Activated CD4-positive, alpha-beta memory T cell treated with anti-CD3 and anti-CD28 coated beads for 36 hours (primary cell): ENCODE measurements at places on chromosomes 6 and 20. TPM values are rescaled to one million over a fixed set of nuclear protein-coding genes. Genes with fewer than 3 reads are reported as not detected.

GRCh38 chr6:38719358-38719757 is 4.2 kb downstream of the DNAH8 start:
- no peak for DNase-seq

- peak; percentile 77 for DNase-seq
These were observed at the start of gene KCNG1 for GRCh38 chr20:51022803-51023616. KCNG1 (minus strand) TSS chr20:51023107; CDS start chr20:51010338, 12,769 bp downstream.

GRCh38 chr6:147058786-147059385 is 145.3 kb upstream of the STXBP5 start:
- no peak for DNase-seq

DNA sequence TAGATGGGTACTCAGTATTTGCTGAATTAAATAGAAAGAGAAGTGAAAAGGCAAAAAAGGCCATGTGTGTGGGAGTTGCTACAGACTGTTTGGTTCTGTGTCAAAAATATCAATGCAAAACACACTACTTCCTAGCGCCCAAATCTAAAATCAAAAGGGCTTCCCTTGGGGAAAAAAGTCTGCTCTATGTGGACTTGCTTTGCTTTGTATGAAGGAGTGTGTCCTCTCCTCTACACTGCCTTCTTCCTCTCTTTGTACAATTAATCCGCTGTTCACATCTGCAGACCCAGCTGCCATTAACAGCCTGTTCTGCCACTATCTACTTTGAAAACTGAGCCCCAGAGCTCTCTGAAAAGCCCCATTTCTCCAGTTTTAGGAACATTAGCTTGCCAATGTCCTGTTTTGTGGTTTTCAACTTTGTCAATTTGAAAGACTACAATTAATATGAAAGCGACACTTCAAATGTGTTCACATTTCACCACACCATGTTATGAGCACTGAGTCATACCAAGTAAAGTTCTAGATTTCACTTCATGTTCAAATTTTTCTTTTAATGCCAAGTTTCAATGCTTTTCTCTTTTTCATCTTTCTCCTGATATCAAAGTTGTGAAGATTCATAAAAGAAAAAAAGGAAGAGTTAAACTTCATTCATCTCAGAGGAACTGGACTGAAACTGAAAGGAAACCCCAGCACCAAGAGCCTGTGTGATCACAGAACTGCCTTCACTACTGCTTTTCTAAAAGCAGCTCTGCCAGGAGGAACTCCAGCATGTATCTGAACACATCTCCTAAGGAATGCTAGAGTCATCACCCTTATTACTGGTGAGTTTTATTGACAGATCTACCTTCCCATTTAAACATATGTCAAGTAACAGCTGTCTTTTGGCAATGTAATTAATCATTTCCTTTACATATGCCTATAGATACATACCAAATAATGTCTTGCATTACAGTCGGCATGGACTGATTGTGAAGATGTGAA is 102.6 kb downstream of the KIF13A start:
- no peak for DNase-seq

DNA sequence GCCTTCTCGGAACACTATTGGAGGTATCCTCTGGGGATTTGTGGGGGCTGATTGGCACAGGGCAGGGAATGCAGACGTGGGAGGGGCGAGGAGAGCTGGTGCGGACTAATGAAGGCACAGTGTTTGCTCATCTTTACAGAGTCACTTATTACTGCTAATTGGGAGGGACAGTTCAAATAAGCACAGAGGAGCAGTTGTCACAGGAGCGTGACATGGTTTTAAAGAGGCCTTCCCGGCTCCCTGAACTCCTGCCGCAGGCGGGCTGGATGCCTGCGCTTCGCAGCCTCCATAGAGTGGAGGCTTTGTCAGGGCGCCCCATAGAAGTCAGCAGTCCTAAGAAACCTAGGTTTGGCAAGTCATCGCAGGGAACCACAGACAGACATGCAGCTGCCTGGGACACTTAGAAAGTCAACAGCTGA is 149.6 kb downstream of the LINC00237 start:
- DNase-seq = no peak

DNA sequence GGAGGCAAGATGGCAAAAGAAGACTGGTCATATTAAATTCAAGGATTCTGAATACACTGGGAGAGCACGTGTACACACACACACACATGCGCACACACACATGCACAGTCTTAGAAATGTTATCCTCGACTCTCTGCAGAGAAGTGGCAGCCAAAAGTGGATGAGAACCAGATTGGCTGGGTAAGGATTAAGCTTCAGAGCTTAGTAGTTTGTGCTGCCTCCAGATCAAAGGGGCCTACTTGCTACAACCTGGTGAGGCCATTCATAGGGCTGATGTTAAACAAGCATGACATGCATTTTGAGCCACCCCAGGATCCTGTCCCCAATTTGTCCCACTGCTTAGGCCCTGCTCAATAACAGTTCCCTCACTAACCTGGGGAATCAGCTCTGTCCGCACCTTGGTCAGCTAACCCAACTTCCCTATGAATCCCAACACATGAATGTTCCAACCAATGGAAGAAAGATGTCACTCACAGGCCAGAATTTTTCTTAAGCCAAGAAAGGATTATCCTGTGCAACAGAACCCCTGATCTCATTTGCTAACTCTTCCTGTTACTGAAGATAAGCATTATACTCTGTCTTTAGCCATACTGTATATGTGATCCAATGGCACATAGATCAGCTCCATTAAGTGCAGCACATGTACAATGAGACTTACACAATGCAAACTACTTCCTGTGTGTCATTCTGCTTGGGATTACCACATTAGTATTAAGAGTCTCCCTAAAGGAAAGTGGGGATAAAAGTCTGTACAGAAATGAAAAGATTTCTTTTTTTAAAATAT is 31.0 kb downstream of the TOMM6 start:
- DNase-seq = no peak

DNA sequence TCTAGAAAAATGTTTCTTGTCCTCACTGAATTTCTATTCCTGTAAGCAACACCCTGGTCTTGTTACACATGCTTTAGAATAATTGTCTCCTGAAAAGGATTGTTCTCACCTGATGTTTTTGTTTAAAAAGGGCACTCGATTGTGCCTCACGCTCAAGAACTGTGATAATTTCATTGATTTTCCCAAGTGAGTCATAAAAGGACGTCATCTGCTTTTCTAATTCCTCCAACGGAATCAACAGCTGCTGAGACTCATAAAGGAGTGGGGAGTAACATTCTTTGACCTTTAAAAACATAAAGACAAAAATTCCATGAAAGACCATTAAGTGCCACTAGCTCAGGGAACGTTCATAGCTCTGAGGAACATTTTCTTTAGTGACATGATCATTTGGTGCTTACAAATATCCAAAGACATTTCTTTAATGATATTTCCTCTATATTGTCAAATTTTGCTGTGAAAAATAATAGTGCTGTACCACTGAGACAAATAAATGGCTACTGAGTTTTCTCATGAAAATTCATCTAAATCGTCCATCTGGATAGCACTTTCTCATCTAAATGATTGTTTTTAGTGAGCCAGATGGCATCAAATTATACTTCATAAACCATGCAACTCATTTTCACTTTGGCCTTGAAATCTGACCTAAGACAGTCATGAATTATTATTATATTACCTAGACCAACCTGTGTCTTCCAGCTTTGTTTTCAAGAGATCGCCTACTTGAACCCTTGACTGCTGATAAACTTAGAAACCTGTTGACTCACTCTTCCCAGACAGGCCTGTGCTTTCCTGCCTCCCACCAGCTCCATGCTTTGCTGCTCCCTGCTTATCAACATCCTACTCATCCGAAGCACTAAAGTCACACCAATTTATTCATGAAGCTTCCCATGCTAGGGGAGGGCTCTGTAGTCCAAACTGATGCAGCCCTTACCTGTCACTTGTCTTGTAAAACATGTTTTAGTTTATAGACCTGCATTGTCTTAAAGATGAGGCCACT is 178.2 kb downstream of the SYNE1 start:
- no peak for DNase-seq

DNA sequence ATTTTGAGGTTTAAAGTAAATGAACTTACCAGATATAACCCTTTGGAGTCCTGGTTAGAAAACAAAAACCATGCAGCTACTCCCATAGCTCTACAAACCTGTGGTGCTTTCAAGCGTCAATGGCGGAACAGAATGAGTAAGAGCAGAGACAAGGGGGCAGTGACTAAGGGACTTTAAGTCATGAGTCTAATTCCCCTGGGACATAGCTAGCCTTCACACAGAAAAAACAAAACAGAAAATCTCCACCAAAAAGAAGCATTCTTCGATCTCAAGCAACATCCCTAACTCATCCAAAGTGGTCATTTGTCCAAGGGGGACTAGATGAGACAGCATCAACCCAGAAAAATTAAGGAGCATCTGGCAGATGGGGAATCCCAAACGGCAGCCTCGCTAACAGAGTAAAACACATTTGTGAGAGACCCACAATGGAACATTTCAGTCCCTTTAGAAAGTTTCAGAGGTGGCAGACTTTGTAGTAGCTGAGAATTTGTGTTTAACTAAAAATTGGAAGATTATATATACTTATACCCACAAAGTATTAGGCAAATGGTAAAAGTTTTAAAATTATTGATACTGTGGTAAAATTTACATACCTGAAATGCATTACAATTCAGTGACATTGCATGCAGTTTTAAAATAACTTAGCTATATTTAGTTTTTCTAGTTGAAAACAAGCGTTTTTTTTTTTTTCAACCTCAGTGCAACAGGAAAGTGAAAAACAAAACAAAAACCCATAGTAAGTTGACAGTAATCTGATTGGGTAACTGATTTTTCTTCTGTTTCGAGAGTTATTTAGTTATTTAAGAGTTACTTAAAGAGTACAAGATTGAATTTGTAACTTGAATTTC is 67.5 kb downstream of the KCNQ5 start:
- DNase-seq = no peak

GRCh38 chr6:13273202-13273930 is 55.0 kb downstream of the TBC1D7 start:
- no peak for DNase-seq

DNA sequence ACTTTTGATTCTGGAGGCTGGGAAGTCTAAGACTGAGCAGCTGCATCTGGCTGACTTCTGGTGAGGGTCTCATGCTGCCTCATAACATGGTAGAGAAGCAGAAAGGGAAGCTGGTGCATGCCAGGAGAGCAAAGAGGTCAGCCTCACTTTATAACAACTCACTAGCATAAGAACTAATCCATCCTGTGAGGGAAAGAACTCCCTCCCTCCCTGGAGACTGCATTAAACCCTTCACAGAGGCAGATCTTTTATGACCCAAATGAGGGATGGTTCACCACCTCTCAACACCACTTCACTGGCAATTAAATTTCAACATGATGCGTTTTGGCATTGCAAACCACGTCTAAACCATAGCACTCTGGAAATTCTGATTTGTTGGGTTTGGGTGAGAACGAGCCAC is 33.9 kb downstream of the STXBP5 start:
- DNase-seq = no peak

DNA sequence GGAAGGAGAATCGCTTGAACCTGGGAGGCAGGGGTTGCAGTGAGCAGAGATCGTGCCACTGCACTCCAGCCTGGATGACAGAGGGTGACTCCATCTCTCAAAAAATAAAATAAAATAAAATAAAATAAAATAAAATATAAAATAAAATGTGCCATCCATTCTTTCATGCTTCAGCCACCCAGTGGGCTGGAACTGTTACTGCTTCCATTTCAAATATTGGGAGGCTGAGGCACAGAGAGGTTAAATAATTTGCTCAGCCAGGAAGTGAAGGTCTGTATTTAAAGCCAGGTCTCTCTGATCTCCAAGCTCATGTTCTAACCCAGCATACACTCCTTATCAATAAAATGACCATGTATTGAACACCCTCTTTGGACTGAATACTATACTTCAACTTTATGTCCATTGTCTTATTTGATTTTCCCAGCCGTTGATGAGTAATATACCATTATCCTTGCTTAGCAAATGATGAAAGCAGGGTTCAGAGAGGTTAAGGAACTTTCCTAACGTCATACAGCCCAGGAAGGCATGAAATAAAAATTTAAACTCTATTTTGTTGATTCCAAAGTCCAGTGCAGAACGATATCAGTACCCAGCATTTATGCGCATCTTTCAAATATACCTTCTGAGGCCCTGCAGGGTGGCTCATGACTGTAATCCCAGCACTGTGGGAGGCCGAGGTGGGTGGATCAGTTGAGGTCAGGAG is 25.8 kb upstream of the SLC9A8 start:
- no peak for DNase-seq

DNA sequence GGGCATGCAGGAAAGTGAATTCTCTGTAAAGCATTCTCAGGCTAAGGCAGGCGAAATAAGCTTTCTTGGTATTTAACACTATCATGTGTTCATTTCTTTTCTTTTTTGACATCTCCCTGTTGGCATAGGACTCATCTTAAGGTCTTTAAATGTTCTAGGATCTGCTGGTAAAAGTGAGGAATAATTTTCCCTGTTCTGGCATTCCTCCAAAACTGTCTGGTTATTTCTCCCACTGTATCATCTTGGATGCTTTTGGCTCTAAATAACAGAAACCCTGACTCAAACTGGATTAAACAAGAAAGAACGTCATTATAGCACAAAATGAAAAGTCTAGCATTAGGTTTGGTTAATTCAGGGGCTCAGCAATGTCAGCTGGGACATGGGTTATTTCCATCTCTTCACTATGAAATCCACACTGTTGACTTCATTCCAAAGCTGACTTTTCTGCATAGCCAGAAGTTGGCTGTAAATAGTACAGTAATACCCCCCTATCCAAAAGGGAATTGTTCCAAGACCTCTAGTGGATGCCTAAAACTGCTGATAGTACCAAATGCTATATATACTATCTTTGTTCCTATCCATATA is 37.9 kb upstream of the SNAP25 start:
- DNase-seq = no peak

DNA sequence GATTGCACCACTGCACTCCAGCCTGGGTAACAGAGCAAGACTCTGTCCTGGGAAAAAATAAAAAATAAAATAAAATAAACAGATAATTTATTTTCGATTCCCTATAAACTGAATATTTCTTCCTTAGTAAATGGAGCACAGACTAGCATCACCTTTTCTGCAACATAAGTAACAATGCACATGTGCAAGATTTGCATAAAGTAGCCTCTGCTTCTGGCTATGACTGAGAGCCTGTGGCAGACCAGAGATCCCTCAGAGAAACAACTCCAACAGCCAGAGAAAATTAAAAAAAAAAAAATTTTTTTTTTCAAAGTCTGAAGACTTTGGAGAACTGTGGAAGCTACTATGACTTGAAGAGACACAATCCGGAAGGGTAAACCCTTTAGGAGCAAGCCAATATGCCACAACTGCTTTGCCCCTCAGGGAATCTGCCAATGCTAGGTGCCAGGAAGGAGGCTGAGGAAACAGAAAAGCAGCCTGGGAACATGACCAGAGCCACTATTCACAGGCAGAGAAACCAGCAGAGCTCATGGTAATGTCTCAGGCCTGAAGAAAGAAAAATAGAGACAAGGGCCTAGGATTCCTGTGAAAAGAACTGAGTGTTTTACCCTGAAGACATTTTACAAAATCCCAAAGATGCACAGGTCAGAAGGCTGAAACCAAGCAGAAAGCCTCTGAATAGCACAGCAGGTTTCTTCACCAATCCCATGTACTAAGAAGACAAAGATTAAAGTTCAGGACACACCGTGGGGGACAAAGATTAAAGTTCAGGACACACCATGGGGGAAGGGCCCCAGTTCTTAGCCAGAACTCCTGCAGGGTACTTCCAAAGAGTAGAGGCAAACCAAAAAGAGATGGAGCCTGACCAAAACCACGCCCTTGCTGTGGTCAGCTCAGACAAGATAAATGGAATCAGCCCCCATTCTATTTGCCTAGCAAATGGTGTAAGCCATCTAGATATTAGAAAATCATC is 25.8 kb downstream of the B4GALT5 start:
- no peak for DNase-seq

- DNase-seq = no peak
These were observed 25.8 kb downstream of the PRL start for GRCh38 chr6:22271081-22271480.

SNAP91 gene
- total RNA-seq = not detected

MAVS gene
- 24.2 TPM for total RNA-seq

EPPIN gene
- total RNA-seq = not detected

CTSZ gene
- 34.8 TPM for total RNA-seq

VPS16 gene
- 51.2 TPM for total RNA-seq
